ENCODE measurements at places on chromosomes 7 and 10.

GRCh38 chr10:103504181-103504783 is 10.8 kb downstream of the NEURL1 start:
- DNase-seq: no peak

DNA sequence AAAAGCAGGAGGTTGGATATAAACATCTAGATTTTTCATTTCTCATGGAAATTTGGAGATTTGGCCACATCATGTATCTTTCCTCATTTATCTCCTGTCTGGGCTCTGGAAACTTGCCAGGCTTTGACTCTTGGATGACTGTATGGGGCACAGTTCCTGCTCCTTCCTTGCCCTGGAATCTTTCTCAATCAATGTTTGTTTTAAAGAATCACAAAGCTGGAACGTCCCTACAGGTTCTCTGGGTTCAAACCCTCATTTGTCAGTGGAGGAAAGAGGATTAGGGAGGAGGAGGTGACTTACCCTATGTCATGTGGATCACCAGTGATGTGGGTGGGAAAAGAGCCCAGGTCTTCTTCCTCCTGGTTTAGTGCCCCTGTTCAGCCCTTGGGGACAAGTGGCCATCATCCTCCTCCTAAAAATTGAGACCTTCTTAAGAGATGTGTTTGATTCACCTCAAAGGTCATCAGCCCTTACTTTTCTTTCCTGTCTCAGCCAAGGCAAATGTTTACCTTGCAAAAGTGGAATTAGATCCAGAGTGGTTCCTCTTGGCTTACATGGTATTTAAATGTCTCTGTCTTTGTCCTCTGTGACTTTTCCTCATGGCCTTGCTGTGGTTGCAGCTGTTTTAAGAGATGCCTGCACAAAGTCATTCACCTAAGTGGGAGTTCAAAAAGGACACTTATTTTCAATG is 38.8 kb upstream of the PDZD8 start:
- no peak for DNase-seq

DNA sequence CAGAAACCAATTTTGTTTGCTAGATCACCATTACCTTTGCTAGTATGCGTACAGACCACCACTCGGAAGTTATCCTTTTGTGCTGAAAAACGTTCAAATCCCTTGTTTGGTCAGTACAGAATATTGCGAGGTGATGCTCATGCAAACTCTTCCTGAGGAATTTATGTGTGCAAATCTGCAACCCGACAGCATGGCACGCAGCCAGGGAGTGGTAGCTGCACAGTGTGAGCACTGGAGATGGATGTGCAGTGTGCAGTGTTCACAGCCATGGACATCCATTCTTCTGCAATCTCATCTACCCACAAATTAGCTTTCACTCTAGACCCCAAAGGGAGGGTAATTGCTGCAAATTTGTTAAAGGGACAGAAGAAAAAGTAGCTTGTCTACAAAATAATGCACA is 72.2 kb downstream of the CACUL1 start:
- DNase-seq: no peak

GRCh38 chr10:131833446-131834080 is 67.2 kb upstream of the PPP2R2D start:
- no peak for DNase-seq

DNA sequence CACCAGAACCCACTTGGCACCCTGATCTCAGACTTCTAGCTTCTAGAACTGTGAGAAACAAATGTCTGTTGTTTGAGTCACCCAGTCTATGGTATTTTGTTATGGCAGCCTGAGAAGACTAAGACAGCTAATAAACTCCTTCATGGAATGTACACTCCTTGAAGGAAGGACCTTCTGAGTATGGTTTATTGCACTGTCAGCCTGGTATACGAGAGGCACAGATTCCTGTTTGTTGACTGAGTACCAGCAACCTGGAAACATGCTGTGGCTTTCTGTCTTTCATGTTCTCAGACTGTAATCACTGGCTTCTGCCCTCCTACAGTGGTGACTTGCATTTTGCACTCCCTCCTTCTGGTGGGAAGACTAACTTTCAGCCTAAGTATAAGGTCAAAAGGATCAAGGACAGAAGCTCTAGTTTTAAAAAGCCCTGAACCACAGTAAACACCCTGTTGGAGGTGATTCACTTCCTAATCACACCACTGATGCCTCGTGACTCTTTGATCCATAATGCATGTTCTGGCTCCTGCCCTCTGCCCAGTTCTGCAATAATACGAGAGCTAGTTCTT is 319.0 kb upstream of the NPSR1 start:
- no peak for DNase-seq

DNA sequence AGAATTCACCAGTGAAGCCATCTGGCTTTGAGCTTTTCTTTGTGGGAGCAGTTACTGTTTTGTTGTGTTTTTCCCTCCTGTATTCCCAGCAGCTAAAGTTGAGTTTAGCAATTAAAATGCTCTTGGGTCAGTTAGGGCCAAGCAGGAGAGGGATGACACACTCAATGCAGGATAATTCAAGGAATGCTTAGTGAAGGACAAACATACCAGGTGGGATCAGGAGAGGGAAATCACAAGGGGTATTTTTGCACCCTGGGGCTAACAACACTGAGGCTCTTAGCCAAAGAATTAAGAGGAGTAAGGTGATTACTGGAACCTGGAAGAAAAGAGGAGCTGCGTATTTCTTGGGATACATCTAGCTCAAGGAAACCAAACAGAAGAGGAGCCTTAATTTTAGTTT is 82.4 kb upstream of the KCND2 start:
- no peak for DNase-seq

- no peak for DNase-seq
Observed at GRCh38 chr10:102601639-102602038, 42.6 kb upstream of the TRIM8 start.

DNA sequence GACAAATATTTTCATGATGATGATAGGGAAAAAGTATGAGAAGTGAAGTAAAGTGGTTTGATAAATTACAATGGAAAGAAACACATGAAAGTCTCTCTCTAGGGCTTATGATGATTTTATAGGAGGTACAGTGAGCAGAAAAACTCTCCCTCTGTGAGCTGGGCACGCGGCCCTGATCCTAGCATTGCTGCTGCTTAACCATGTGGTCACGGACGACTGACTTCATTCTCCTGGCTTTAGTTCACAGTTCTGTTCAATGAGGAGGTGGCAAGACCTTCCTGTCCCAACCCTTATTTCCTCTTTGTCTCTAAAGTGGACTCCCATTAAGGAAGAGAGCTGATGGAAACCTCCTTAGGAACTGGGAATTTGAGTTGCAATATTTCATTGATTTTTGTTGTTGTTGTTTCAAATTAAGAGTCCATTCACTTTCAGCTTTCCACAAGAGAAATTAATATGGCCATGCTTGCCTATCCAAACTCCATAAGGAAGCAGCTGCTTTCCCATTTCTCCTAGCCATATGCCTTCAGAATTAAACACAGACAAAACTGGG is 8.2 kb upstream of the PON3 start:
- DNase-seq: no peak

DNA sequence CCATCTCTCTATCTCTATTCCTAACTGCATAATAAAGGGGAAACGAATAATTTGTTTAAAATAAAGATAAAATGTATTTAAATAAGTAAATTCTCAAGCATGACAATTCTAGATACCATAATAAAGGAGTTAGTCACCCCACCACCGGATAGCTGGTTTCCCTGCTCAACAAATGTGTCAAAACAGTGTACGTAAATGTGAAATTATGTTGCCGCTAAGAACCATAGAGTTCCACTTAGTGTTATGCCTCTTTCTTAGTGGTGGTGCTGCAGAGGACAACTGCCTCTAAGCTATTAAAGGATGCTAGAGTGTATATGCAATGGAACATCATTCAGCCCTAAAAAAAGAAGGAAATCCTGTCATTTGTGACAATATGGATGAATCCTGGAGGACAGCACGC is 42.4 kb downstream of the SMKR1 start:
- no peak for DNase-seq

DNA sequence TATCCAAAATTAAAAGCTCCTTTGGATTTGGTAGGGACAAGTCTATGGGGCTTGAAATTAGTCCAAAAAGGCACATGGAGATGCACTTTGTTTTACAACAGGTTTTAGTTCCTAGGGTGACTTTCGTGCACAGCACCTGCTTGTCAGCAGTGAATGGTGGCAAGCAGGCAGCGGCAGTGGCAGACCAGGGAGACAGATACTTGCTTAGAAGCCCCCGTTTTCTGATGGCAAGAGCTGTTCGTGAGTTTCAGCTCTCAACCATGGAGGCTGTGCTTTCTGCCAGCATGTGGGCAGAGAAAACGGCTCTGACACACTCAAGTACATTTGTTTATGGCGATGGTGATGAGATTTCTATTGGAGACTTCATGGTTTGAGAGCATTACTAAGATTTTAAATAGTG is 61.7 kb upstream of the SHH start:
- no peak for DNase-seq

GRCh38 chr7:135283959-135284638 is 50.5 kb downstream of the STRA8 start:
- no peak for DNase-seq

DNA sequence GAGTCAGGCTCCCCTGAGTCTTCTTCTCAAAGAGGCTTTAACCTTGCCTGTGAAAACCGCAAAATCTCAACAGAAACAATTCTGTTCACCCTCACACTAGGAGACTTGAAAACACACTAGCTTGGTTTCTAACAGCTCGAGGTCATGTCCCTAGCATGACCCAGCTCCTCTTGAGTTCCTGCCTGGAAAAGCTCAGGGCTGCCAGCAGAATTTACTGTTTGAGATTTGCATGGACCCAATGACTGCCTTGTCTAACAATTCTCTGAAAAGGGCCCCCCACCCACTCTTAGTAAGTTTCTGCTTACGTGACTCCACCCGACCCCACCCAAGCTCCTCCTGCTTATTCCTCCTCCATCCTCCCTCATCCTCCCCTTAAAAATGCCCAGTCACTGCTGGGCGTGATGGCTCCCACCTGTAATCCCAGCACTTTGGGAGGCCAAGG is 85.1 kb upstream of the KMT2C start:
- no peak for DNase-seq

- DNase-seq: no peak
Observed at GRCh38 chr7:46292741-46293140, 371.7 kb upstream of the IGFBP3 start.

DNA sequence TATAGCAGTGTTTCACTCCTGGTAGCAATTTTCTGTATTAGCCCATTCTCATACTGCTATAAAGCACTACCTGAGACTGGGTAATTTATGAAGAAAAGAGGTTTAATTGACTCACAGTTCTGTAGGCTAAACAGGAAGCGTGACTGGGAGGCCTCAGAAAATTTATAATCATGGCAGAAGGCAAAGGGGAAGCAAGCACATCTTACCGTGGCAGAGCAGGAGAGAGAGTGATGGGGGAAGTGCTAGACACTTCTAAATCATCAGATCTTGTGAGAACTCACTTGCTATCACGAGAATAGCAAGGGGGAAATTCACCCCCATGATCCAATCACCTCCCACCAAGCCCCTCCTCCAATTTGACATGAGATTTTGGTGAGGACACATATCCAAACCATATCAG is 131.6 kb upstream of the EFCAB10 start:
- no peak for DNase-seq

GRCh38 chr10:26112532-26112931 is 104.0 kb upstream of the GAD2 start:
- no peak for DNase-seq

DNA sequence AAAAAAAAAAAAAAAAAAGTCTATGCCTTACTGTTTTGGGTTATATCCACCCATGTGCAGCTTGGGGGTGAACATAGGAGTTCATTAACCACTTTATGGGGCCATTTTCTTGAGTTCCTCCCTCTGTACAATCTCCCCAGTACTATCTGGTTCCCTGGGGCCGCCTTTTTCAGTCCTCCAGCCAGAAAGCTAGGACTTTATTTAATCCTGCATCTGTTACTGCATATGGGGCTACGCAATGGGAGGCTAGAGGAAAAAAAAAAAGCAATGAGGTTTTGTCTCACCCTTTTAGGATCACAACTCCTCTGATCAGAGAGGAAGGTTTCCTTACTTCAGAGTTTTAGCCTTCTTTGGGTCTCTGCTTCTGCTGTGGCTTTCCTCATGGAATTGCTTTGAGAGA is 51.0 kb downstream of the BTRC start:
- no peak for DNase-seq

GRCh38 chr10:316390-316789 is 181.1 kb downstream of the ZMYND11 start:
- no peak for DNase-seq

GRCh38 chr7:55513868-55514267 is 58.4 kb downstream of the VOPP1 start:
- no peak for DNase-seq

GRCh38 chr7:157507987-157508386 is 171.2 kb downstream of the DNAJB6 start:
- no peak for DNase-seq

DNA sequence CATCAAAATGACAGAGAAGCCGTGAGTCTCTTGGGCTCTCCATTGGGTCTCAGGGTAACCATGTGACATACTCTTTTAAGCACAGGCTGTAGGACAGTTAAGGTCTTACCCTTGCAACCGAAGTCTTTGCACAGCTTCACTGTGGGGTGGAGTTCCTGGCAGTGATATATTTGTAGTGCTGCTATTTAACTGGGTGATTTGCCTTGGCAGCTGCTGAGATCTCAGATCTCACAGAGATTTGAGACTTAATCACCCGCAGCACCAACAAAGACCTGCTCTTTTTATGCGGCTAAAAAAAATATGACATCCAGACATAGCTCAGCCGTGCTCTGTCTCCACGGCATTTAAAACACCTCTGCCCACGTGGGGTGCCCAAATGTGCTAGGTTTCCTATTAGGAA is 63.4 kb upstream of the NPTX2 start:
- DNase-seq: no peak

DNA sequence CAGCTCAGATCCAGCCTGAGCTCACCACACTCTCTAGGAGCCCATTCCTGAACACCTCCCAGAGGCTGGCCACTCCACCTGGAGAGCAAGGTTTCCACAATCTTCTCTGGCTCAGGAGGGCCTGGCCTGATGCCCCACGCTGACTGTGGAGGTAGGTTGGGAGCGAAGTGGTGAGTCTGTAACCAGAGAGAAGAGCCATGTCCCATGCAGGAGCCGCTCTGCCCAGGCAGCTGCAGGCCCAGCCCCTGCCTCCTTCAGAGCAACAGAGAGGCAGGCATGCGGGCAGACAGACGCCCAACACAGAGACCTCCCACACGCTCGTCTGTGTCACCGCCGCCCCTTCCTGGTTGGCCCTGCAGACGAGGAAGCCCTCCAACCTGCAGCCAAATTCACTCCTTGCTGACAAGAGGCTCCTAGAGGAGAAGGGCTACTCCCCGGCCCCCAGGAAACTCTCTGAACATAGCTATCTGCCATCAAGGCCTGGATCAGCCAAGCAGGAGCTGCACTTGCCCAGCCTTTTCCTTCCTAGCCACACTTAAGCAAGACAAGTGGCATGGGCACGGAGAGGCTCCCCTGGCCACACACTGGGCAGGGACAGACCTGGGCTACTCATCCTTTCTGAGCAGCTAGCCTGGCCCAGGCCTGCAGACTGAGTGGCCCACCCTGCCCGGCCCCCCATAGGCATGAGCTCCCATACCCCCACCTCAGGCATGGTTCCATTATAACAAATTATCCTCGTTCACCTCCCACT is 101.9 kb downstream of the GRID1 start:
- DNase-seq: no peak

GRCh38 chr7:30924624-30925023 is 13.0 kb downstream of the AQP1 start:
- no peak for DNase-seq
